ENCODE measurements at places on chromosomes 2 and 18.

DNA sequence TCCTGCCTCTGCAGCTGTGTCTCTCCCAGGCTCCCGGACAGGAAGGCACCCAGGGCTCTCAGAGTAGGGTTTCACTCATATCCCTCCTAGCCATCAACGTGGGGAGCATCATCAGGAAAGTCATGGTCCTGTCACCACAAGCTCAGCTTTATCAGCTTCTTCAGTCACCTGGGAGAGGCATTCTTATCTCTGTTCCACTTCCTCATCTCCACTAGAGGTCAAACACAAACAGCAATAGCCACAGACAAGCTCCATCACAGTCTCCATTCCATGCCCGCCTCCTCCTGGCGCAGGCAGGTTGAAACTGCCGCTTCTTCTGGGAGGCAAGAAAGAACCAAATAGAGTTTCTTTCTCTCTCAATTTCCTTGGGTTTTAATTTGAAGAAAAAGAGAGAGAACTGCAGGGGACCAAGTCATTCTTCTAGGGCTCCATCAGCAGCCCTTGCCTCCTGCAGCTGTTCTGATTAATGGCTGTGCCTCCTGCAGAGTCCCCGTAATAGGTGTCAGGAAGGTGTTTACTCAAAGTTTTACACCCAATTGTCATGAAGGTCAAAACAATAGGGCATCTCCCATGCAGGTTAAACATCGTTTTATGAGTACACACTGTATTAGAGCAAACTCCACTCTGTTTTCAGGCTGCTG lies 377.9 kb downstream of the TMEM182 start:
- no peak for DNase-seq

GRCh38 chr2:88350331-88351248 lies 101.9 kb downstream of the FOXI3 start:
- DNase-seq, result no peak

DNA sequence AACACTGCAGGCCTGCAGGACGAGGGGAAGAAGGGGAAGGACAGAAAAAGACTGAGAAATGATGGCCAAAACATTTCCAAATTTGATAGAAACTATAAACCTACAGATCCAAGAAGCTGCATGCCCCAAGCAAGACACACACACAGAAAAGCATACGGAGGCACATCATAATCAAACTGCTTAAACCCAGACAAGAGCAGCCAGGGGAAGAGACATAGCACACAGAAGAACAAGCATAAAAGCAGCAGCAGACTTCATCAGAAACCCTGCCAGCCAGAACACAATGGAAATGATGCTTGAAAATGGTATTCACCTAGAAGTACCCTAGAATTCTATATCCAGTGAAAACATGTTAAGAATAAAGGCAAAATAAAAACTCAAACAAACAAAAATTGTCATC lies 57.2 kb upstream of the RNU4ATAC start:
- no peak for DNase-seq

- DNase-seq, result no peak
Measured at GRCh38 chr18:46832849-46833248, 76.0 kb upstream of the ST8SIA5 start.

DNA sequence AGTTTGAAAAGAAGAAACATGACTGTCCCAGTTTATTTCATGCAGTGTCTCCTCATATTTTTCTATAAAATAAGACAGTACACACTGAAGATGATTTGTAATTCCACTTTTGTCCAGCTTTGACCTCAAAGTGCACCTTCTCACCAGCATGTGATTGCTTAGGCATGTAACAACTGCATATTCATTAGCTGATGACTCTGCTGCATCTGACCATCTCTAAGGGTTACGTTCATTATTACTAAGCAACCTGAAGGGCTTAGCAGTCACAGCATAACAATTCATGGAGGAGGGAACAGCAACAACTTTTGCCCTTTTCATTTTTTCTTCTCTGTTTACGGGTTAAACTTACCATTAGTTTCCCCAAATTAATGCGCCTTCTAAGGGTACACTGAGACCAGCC lies 330.6 kb upstream of the PIK3C3 start:
- no peak for DNase-seq

DNA sequence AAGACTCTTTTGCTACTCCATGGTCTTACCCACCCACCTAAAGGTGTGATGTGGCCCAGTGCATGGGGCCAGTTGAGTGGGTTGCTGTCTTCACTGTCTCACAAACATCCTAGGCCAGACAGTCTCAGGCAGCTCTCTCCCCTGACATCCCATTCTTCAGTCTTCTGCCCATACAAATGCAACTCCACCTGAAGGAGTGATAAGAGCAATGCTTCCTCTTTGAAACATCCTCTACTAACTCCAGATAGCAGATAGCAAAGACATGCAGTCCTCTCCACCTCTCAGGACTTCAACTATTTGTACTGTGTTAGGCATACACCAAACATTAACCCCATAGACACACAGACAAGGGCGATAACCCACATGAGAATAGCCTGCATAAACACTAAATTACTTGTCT lies 71.3 kb downstream of the MTHFD2 start:
- no peak for DNase-seq

DNA sequence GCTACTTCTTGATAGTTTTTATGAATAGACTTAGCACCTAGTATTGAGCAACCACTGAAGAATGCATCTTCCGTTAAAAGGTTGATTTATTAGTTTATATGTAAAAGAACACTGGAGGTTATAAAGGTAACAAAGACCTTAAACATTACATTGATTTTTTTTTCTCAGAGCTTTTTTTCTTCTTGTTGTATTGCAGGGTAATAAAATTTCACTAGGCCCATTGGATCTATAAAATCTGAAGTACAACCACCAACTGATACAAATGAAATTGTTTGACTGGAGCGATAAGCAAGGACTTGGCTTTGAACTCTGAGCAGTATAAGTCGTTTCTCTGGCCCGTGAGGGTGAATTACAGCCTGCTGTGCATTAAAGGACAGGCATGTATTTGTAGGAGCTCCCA lies 344.0 kb downstream of the LRRTM1 start:
- no peak for DNase-seq

DNA sequence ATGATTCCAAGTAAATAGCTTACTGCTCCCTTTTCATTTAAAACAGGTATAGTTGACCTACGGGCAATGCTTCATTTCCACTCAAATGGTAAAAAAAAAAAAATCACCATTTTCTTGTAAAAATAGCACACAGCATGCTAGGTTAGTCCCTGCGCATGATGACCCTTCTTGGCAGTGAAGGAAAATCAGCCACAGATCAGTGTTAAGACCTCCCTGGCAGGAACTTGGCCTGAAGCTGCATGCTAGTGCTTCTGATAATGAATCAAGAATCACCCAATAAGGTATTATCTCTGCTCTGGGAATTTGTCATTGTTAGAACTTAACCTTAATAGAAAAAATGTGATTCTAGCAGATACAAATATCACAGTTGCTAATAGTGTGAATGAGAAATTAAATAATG lies 166.3 kb downstream of the RAB3GAP1 start:
- no peak for DNase-seq

GRCh38 chr2:54767921-54768320 lies 44.5 kb downstream of the EML6 start:
- no peak for DNase-seq

DNA sequence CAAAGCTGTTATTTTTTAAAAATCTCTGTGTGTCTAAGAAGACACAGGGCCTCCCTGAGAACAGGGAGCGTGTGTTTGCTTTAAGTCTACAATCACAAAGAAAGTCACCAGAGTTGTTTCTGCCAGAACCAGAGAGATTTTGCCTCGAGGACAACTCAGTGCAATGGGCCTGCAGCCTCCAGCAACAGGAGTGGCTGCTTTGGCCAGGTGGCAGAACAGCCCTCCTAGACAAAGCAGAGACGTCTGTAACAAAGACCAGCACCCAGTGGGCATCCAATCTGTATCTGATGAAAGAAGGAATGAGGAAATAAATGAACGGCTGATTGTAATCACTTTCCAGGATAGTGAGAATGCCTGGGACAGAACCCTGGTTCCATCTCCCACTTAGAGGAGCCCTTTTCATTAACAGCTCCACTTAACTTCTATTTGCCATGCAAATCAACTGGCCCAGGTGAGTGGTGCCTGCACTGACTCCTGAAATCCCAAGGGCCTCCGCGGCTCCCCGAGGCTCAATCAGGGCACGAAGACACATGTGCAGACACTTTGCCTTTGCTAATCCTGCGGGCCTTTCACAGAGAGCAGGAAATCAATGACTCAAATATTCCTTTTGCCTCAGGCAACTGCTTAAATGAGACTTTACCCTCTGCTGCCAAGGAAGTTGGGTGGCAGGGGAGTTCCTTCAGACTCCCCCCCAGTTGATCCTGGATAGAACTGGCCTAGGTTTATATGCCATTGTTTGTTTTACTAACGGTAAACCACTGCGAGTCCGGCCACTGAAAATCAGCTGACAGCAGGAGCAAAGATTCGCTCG lies 146.5 kb downstream of the CABLES1 start:
- no peak for DNase-seq

DNA sequence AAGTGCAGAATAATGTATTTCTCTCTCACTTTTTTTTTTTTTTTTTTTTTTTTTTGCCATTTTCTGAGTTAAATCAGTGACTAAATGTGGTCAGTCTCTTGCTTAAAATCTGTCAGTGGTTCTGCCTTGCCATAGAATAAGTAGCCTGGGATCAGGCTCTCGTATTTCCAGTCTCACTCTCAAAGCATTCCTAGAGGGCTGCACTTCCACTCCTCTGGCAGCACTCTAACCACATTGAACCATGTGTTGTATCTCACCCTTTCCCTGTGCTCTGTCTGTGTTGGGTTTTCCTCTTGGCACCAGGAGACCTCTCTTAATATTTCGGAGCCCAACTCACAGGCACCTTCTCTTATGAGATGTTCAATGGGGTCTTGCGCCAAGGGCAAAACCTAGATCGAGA lies 304.4 kb downstream of the CTNNA2 start:
- no peak for DNase-seq

DNA sequence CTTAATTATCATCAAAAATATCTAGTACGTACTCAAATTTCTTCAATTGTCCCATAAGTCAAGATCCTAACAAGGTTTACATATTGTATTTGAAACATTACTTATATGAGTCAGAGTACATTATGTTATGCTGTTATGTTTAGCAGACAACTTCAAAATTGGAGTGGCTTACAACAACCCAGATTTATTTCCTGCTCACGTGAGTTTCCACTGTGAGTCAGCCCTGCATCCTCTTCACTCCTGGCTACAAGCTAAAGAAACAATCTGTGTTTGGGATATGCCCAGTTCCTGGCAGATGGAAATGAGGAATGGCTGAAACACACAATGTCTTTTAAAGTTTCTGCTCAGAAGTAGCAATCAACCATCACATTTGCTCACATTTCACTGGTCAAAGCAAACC lies 31.5 kb upstream of the TANC1 start:
- no peak for DNase-seq

- DNase-seq, result no peak
Measured at GRCh38 chr2:16059393-16060016, 119.2 kb downstream of the MYCN start.

- DNase-seq, result no peak
Measured at GRCh38 chr2:45851576-45852304, 200.3 kb downstream of the PRKCE start.

DNA sequence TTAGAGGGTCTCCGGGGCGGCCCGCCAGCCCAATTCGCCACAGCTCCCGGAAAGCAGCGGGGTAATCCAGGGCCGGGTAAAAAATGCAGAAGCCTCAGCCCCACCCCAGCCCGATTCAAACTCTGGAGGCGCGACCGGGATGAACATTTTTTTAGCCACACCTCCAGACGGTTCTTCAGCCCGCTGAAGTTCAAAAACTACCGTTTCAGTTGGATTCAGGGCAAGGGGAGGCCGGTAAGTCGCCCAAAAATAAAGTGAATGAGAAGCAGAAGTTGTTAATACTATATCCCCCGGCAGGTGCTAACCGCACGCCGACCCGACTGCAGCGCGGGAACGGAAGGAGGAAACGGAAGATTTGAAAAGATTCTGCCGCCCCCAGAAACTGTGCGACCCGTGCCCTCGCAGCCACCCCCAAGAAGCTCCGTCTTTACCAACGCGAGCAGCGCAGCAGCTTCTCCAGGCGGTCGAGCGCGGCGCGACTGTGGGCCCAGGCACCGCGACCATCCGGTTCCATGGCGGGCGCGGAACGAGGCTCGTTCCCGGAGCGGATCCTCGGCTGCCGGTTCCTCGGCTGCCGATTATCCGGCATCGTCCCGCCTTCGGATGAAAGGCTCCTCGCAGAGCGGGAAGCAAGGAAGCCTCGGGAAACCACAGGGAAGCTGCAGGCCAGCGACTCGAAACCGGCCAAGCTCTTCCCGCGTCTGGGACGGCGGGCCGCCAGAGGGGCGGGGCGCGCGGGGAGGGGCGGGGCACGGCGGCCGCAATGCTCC lies at the start of gene BARD1:
BARD1 (minus strand) TSS at position 703 of the 770 bp plus-strand sequence; CDS start at position 589, 114 bp downstream.
- peak; percentile 78 for DNase-seq

- no peak for DNase-seq
Measured at GRCh38 chr2:241379481-241380480, 23.7 kb downstream of the FARP2 start.

DNA sequence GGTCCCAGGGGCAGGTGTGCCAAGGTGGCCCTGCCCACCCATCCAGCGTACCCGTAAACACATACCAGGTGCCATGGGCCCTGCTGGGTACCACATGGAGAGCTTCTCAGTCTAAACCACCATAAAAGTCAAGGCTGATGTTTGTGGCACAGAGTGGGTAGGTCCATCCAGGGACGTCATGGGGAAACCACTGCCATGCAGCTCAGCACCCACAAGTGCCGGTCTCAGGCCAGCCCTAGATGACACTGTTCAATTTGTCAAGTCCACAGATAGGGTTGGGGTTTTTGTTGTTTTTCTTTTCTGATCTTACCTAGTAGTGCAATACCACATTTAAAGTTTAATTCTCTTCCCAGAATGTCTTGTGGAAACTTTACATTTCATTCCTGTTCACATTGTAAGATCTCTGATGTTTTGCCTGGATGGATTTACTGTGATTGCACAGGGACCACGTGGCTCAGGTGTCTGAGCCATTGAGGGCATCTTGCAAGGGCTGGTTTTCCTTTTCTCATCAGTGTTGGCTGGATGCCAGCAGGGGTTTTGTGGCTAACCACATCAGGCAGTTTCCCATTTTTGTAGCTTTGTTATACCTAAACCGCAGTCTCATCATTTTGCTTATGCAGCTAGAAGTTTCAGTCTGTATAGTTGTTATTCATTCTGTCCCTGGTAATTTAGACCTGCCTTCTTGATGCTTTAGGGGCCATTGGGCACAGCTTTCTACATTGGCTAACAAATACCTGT lies 64.7 kb downstream of the STK25 start:
- no peak for DNase-seq

GRCh38 chr18:13616041-13616440 lies 110.3 kb downstream of the FAM210A start:
- no peak for DNase-seq

- DNase-seq, result no peak
Measured at GRCh38 chr2:88131201-88131998, 3.5 kb upstream of the FABP1 start.

- DNase-seq, result no peak
Measured at GRCh38 chr2:116917196-116917595, 897.3 kb upstream of the DDX18 start.

GRCh38 chr18:10265560-10266333 lies 188.7 kb upstream of the APCDD1 start:
- no peak for DNase-seq

All from left forelimb (tissue), 1 donor.